Anterior cingulate cortex (tissue), 58 donors: ENCODE measurements at places on chromosomes 12 and 14.

- no peak for DNase-seq
Measured at GRCh38 chr14:31920989-31921650, 156.0 kb upstream of the ARHGAP5 start.

GRCh38 chr12:49059299-49060171, 1.1 kb downstream of the KMT2D start:
- DNase-seq = no peak

DNA sequence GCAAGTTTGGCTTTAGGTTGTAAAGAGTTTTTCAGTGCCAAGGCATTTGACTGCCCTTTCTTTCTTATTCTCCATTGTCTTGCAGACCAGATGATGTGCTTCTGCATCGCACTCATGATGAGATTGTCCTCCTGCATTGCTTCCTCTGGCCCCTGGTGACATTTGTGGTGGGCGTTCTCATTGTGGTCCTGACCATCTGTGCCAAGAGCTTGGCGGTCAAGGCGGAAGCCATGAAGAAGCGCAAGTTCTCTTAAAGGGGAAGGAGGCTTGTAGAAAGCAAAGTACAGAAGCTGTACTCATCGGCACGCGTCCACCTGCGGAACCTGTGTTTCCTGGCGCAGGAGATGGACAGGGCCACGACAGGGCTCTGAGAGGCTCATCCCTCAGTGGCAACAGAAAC, 64.3 kb downstream of the KCNMB4 start:
- no peak for DNase-seq

DNA sequence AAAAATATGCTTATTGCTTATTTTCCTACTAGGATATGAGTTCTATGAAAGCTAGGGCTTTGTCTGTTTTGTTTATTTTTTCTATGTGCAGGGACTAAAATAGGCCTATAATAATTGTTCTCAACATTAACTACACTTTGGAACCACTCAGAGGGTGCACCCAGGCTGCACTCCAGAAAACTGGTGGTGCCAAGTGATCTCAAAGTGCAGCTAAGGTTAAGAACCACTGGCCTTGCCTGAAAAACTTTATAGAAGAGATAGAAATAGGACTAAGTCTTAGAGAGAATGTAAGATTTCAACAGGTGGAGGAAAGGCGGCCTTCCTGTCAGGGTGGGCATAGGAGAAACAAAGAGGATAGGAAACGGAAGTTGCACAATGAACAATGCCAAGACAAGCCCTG, 37.7 kb upstream of the NR1H4 start:
- no peak for DNase-seq

- no peak for DNase-seq
Measured at GRCh38 chr12:93146263-93146939, 217.3 kb upstream of the EEA1 start.

- DNase-seq = no peak
Measured at GRCh38 chr12:83335748-83336147, 649.0 kb downstream of the TMTC2 start.

- no peak for DNase-seq
Measured at GRCh38 chr12:92608151-92609091, 94.4 kb upstream of the PLEKHG7 start.

DNA sequence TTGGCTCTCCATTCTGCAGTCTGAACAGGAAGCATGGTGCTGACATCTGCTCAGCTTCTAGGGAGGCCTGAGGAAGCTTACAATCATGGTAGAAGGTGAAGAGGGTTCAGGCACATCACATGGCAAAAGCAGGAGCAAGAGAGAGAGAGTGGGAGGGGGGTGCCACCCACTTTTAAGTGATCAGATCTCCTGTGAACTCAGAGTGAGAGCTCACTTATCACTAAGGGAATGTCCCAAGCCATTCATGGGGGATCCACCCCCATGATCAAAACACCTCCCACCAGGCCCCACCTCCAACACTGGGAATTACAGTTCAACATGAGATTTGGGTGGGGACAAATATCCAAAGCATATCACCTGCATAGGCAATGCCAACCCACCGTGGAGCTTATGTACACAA, 9.8 kb upstream of the GNG2 start:
- no peak for DNase-seq

DNA sequence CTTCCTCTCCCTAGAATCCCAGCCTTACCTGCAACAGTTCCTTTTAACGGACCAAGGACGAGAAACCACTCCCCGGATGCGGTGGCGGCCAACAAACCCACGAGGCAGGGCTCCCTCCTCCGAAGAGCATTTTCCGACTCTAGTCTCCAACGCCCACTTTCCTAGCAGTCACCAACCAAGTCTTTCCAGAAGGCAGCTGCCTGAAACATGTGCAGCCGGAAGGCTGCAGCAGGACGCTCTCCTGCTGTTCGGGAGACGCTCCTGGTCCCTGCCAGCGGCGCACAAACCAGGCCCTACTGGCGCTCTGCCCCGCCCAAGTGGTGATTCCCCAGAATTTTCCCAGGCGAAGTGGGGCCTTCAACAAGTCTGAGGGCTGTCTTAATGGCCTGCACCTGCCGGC, 21.1 kb upstream of the ADAM20 start:
- DNase-seq = no peak

GRCh38 chr12:19842116-19842515, 402.8 kb downstream of the AEBP2 start:
- DNase-seq = no peak

DNA sequence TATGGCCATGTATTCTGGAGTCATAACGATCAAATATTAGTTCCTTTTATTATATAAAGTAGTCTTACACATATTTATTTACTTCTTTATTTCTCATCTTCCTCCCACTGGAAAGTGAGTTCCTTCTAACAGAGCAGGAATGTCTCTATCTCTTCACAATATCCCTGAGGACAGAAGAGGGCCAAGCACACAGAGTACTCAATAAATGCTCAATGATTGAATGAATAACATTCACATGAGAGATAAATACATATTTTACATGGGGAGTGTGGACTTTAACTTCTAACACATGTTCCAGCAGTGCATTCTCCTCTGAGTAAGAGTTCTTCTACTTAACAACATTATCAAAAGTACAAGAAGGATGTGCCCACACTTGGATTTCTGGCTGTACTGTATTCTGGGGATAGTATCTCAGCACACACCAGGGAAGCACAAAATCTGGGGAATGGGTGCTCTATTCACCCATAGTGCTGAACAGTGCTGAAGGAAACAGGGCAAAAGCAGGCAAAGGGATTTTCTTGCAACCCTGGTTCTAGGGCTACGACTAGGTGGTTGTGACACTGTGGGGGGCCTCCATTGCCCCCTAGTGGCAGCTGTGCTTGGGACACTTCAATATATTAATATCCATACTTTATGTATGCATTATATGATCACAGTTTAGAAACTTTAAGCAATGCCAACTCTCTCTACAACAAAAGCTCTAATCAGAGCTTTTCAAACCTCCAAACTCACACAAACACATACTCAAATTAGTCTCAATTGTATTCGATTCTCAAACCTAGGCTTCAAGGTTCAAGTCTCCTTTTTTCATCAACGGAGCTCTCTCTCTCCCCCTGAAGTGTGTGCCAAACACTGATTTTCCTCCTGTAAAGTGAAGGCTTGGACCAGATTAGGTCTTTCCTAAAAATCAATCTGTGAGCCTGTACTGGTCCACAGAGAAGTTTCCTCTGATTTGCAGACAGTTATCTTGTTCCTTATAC, 115.5 kb downstream of the SLC2A13 start:
- no peak for DNase-seq

- DNase-seq = no peak
Measured at GRCh38 chr14:92686411-92686899, 62.0 kb downstream of the LGMN start.

GRCh38 chr12:71792599-71792998, 37.9 kb downstream of the RAB21 start:
- no peak for DNase-seq
